Activated naive CD4-positive, alpha-beta T cell treated with anti-CD3 and anti-CD28 coated beads, Interleukin-2, amount 10 ng/mL, durations not matched to agents 7 days and 5 days (primary cell): ENCODE measurements at places on chromosomes 3 and 15.

DNA sequence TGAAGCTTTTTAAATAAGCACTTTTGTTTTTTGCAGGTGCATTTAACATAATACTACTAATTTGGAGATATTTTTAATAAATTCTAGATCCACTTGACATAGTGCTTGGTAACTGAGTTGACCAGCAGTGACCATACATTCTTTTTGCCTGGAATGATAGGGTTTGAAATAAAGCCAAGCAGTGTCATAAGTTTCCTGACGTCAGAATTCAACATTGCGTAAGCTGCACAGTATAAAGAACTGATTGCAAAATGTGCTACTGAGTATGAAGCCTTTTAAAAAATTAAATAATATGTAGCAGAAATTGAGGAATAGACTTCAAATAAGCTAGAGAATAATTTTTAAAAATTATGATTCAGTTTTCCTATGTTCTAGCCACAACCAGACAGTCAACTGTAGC is 454.6 kb upstream of the ARPP21 start:
- DNase-seq, result no peak

DNA sequence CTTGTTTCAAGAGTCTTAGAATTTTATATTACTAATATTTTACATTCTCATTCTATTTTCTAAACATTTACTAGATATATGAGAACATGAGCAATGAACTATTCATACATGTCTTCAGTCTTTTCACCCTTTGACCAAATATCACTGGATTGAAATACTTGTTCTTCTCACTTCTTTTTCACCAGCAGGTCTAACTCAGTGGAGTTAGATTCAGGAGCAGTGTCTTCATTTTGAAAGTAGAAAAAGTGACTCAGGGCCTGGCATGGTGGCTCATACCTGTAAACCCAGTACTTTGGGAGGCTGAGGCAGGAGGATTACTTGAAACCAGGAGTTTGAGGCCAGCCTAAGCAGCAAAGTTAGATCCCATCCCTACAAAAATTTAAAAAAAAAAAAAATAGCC is 70.8 kb downstream of the USP13 start:
- no peak for DNase-seq

- DNase-seq, result no peak
Observed at GRCh38 chr3:43379343-43379742, 93.0 kb downstream of the SNRK start.

GRCh38 chr3:149339931-149340309 is 6.5 kb upstream of the TM4SF18 start:
- DNase-seq, result no peak

DNA sequence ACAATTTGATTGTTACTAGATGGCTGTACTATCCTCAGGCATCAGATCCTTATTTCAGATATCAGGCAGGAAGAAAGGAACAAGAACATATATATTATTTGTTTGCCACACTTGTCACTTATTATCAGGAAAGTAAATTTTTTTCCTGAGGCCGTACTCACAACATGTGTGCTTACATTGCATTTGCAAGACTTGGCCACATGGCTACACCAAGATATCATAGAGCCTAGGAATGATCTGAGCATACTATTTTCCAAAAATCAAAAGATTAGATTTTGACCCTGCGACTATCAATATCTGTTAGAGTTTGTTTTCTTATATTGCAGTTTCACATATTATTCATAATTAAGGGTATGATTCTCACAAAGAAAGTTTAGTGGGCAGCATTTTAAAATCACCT is 426.2 kb upstream of the BCHE start:
- no peak for DNase-seq

DNA sequence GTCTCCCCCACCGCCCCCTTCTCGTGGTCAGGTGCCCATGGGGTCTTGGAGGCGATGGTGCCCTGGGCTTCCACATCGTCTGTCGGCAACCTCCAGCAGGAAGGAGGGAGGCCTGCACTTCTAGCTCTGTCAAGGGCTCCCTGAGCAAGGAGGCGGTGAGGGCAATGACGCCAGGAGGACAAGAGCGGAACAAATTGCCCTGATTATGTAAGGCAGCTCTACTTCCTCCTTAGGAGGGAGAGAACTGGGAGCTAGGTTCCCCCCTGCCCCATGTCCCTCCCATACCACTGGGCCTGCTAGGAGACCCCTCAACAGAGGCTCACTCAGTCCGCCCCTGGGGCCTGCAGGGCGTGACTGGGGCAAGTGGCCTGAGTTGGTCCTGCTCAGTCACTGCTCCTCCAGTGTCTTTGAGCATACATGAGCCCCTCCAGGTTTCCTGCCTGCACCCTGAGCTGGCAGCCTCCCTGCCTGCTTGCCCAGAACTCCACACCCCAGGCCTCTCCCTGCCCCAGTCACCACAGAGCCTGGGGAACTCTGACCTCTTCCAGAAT is 56.1 kb downstream of the CACNA2D2 start:
- DNase-seq, result no peak

DNA sequence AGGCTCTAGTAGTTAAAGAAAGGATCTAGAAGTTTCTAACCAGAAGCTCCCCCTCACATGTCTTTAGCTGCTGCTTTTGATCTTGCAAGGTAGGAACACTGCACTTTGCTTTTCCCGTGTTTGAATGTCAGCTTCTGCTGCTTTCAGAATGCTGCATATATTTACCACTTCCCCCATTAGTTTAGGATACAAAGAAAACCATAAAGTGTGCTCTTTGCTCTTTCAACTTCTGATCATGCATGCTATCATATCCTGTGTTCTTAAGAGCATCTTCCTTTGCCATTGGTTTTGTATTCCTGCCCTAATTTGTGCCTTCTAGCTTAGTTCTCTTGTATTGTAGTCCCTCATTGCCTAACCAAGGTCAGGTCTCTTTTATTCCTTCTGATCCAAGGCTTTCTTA is 43.3 kb downstream of the ZNF609 start:
- no peak for DNase-seq

- DNase-seq, result peak; percentile 43
Observed at GRCh38 chr3:31448035-31448881, 84.5 kb upstream of the STT3B start.

GRCh38 chr3:13508496-13508895 is 28.4 kb downstream of the HDAC11 start:
- DNase-seq, result no peak

GRCh38 chr3:139434764-139435307 is 41.5 kb downstream of the RBP2 start:
- DNase-seq, result no peak

GRCh38 chr15:66820481-66821176 is 118.6 kb downstream of the SMAD6 start:
- no peak for DNase-seq

DNA sequence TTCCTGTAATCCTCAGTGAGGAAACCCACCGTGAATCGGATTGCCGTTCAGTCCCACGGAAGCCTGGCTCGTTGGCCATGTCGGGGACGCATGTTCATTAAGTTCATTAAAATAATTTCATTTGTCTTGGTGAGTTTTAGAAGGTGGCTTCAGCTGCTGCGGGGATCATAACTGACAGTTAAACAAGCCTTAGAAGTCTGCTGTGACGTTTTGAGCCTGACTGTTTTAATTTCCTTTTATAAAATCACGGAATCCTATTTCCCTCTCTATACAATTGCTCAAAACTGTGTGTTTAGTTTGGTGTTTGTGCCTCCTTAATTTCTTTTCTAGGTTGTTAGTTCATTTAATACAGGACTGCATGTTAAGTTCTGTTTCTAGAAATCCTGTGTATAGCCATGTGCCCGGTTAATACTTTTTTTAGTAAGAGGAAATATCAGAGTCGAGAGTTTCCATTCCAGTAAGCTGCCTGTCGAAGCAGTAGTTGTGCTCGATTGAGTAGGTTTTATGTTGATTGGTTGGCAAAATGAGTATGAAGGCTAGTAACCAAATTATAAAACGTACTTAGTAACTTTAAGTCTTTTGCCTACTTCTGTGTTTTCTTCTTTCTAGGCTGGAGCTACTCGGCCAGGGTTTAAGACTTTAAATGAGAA is 705 bp downstream of the NIPA2 start:
- DNase-seq, result no peak

GRCh38 chr15:22778796-22779195 is 7.6 kb upstream of the NIPA1 start:
- DNase-seq, result no peak

- DNase-seq, result no peak
Observed at GRCh38 chr3:13167829-13168228, 94.6 kb upstream of the IQSEC1 start.

DNA sequence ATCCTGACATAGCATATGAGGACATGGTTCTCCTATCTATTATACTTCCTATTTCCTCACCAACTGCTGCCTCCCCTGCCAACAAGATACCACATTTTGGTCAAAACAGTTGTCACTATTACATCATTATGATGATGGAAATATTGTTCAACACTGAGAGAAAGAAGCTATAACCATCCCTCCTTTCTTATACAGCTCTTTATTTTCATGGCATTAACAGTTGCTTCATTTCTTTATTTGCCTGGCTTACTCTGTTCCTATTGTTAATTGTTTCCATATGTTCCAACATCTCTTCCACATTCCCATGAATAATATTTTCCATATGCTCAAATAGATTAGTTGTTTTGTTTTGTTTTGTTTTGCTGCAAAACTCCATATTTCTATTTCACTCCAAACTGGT is 40.8 kb upstream of the FILIP1L start:
- no peak for DNase-seq

DNA sequence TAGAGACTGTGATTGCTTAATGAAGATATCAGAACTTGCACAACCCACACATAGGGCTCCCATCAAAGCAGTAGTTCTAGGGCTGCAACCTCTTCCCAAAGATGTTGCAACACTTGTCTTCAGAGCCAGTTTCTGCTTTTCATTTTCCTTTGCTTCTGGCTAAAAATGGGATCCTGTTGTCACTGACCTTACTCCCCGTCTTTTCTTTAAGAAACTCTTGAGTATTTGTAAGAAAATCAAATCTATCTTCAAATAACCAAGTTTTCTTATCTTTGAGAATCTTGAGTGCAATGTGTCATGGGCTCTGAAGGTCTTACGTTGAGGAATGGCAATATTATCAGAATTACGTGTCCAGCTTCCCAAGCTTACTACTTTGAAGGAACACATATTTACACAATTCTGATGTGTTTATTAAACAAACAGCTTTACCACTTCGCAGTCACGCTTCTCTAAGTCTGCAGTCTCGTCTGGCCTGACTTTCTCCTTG is 24.1 kb downstream of the CACNA1D start:
- DNase-seq, result no peak

GRCh38 chr3:41346698-41347270 is 147.5 kb downstream of the CTNNB1 start:
- no peak for DNase-seq

GRCh38 chr3:66479532-66479947 is 21.3 kb downstream of the LRIG1 start:
- DNase-seq, result no peak

GRCh38 chr15:54046093-54046492 is 67.9 kb downstream of the UNC13C start:
- DNase-seq, result no peak

DNA sequence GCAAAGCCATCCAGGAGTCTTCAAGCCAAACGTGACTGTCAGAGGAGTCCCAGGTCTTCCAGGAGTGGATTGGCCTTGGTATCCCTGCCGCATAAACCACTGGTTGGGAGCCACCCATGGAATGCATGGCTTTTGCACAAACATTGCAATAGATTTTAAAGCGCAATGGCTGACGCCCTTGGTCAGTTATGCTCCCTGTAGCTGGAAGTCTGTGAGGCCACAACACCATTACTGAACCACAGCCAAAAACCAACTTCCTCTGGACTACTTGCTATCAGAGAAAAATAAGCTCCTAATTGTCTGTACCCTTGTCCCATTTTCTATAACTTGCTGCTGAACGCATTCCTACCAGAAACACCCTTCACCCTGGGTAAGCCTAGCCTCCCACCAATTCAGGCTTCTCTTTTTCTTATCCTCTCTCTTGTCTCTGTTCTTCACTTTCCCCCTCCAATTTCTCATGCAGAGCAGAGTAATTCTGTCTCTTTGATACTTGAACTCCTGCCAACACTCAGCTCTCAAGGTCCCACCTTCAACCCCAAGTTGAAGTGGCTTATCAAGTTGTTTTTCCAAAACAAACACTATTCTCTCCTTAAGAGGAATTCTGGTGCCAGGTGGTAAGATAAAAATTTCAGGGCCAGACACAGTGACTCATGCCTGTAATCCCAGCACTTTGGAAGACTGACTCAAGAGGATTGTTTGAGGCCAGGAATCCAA is 176.4 kb upstream of the UBE2E1 start:
- DNase-seq, result no peak

DNA sequence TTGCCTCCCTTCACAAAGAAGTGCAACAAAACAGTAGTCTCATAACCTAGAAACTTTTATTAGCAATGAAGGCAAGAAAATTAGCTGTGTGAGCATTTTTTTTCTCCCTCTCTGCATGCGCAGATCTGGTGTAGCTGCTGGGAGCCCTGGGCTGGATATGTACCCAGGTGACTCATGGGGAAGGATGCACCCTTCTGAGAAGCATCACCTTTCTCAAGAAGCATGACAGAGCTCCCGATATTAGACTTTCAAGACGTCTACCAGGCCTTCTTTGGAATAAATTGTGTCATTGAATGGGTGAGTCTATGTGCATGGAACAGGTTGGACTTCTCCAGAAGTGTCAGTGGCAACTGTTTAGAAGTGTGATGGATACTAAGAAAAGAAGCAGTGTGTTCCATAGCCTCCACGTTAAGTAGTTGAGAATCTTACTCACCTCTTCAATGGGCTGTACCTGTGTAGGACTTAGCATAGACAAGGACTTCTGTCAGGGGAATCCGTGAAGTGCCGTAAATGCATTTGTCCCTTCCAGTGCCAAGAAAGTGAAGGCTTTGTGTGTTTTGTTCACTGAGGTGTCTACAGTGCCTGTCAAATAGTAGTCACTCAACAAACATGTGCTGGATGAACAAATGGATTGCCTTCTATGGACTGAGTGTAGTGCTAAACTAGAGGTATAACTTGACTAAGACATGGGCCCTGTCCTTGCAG is 47.7 kb upstream of the RASGRP1 start:
- DNase-seq, result no peak

GRCh38 chr3:38604246-38604645 is 45.2 kb downstream of the SCN5A start:
- no peak for DNase-seq

DNA sequence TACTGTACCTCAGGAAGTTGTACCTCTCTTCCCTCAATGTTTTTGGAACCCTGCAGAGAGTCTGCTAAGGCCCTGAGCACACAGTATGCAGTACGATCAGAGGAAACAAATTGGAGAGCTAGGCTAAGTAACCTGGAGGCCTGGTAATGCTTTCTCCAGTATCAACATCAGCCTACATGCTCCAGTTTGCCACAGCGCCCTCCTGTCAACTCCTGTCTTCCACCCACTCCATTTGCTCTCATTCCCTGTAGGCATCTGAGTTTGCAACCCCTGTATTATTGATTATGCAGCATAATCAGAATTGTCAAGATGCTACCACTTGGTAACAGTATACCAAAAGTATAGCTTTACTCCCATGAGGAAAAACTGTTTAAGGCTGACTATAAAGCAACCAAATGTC is 14.4 kb downstream of the POLG start:
- DNase-seq, result no peak

DNA sequence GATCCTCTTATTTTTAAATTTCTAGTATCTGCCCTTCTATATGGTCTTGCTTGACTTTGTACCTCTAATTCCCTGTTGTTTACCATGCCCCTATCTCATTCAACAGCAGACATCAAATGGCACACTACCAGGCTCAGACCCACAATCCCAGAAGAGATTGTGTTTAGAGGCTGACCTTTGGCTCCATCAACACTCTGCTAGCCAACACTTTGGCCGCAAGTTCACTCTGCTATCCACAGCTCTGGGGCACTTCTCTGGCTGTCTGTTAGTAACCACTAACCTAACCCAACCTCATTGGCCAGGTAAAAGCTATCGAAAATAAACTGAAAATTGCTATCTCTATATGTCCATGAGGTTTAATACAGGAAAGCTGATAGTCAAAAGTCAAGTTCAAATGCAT is 646.0 kb upstream of the CCDC54 start:
- DNase-seq, result no peak
